Astrocyte (in vitro differentiated cells and primary cell): ENCODE measurements at places on chromosomes 4 and X. TPM values are rescaled to one million over a fixed set of nuclear protein-coding genes. Genes with fewer than 3 reads are reported as not detected.

- no peak for DNase-seq
These were observed 18.5 kb downstream of the UVSSA start for GRCh38 chr4:1365271-1366178.

- peak; percentile 85 for DNase-seq
These were observed 125.5 kb downstream of the OPHN1 start for GRCh38 chrX:68307769-68308168.

- DNase-seq: peak; percentile 68
These were observed 44.5 kb upstream of the PGRMC2 start for GRCh38 chr4:128332081-128332480.

DNA sequence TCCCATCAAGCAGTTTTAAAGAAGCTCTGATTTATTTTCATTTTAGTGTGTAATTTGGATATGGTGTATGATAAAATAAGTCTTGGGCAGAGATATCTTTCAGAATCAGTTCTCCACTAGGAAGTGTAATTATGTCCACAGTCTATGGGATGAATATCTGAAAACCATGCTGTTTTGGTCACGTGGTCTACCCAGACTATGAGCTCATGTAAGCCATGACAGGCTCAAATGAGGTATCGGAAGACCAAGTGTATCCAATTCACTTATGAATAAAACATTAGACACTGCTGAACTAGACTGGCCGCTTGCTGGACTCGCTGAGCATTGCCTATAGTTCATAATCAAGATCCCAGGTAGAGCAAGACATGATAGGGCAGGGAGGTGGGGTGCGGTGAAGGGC, 50.5 kb downstream of the SOD3 start:
- no peak for DNase-seq

DNA sequence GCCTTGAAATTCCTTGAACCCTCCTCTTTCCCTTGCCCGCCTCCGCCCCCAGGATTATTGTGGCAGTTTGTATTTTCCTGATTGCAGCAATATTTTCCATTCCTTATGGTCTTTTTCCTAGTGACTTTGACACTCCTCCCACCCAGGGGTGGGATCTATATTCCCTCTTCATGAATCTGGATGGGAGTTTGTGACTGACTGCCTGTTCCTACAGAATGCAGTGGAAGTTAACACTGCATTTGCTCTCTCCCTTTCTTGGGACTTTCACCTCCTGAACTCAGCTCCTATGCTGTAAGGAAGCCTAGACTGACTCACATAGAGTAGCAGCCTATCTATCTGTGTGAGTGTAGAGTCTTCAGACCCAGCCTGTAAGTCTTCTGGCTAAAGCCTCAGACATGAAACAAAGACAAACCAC, 2.2 kb downstream of the FUNDC2 start:
- DNase-seq: peak; percentile 61

DNA sequence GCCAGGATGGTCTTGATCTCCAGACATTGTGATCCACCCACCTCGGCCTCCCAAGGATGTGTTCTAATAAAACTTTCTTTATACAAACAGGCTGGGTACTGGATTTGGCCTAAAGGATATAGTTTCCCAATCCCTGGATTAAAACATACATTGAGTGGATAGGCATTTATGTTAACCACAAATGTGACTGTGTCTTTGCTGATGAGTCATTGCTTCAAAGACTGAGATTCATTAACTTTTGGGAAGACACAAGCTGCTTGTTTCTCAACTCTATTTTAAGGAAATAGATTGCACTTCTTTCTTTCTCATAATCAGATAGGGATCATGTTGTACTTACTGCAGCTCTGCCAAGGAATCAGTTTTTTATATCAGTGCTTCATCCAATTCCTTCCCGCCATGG, 131.3 kb upstream of the AGA start:
- DNase-seq: peak; percentile 92

DNA sequence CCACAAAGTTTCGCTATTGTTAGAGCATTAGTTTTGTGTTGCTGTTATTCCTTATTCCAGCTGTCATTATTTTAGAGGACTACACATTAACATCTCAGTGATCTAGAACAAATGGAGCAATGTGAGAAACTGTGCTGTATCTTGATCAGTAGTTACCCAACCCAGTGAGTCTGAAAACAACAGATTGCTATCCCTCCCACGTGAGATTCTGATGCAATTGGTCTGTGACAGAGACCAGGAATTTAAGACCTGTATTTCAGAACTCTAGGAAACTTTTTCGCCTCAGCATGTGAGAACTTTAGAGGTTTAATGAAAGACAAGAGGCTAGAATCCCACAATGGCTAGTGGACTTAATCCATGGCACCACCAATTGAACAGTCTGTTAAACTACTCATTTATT, 35.7 kb upstream of the CDS1 start:
- DNase-seq: no peak

GRCh38 chr4:54101190-54102041, 1.5 kb downstream of the GSX2 start:
- no peak for DNase-seq

DNA sequence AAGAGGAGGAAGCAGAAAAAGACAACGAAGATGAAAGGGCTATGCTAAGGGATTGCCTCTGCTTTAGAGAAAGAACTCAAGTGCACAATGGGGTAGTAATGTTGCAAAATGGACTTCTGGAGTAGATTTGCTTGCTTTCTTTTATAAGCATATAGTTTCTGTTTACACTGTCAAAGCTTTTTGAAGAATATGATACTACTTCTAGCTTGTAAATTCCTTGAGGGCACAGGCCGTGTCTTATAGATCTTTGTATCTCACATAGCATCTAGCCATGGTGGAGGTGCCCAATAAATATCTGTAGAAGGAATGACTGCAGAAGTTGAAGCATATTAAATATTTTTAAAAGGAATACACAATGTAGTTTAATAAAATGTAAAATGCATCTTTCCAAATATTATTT, 147.8 kb upstream of the ZIC3 start:
- DNase-seq: no peak

DNA sequence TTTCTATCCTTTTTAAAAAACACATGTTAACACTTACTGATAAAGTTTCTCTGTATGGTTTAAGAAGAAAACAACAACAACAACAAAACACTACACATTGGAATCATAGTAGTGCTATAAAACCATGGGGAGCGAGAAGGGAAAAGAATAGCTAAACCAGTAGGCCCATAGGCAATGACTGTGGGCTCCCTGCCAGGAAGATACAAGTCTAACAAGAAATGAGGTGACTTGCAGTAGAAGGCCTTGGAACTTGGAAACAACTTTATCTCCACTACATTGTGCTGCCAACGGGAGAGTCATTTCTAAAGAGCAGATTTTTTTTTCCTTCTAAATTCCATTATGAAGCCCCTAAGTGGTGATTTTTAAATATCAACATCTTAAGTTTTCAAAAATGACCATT, 78.0 kb downstream of the GPC4 start:
- DNase-seq: no peak

GRCh38 chrX:120761810-120762209, 113.9 kb downstream of the CT47B1 start:
- peak; percentile 8 for DNase-seq

DNA sequence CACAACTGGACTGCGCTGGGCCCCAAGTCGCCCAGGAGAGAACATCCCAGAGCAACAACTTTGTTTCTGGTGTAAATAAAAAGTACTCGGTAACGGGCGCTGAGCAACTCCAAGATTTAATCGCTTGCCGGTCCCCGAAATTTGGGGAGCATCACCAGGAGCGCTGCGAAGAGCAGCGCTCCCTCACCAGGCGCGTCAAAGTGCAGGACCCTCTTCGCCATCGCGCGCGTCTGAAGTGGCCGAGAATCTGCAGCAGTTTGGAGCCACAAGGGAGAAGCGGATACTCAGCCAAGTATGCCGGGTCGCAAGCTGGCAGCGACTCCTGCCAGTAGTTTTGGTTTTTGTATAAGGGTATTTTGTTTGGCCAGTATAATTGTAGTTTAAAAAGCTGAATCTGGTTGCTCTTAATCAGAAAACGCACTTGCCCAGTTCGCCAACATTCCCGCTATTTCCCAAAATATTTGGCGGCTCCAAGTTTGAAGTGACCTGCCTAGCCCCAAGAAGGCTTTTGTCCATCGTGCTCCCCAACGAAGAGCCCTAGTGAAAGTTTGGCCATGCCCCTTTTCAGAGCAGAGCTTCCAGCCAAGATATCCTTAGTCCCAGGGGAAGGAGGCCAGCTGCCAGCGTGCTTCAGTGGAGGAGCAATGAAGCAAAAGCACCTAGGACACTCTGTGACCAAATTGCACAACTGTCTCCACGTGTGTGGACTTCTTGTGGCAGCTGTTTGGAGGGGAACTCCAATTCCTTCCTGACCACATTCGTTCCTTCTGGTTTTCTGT, 557 bp upstream of the KDR start:
- DNase-seq: peak; percentile 14

Gene DDX53
- not detected in 2 replicates for total RNA-seq

Gene BTC
- 0.20 and 0.26 TPM in 2 replicates for total RNA-seq
